ENCODE measurements at places on chromosomes 2 and 18. TPM values are rescaled to one million over a fixed set of nuclear protein-coding genes. Genes with fewer than 3 reads are reported as not detected.

Gene PTH2R
- total RNA-seq: 0.17 TPM

DNA sequence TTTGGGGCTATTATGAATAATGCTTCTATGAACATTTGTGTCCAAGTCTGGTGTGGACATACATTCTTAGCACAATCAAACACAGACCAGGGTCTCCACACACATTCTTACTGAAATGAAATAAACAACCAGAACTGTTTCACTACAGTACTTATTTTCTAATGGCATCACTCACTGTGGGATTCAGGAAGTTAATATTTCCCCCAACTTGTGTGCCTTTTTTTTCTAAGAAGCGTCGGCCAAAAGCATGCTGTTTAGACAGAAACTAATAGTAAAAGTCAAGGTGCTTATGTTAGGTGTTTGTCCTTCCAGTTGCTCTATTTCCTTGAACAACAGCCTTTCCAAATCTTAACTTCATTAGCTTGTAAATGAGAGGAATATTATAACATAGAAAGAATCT is 117.6 kb downstream of the DOCK10 start:
- no peak for DNase-seq

Gene ARHGAP28
- total RNA-seq: 1.7 TPM

Gene PJVK
- total RNA-seq: 5.8 TPM

Gene CNGA3
- total RNA-seq: 2.5 TPM

Gene KLHL29
- total RNA-seq: 22.5 TPM

Gene CFAP65
- total RNA-seq: not detected

DNA sequence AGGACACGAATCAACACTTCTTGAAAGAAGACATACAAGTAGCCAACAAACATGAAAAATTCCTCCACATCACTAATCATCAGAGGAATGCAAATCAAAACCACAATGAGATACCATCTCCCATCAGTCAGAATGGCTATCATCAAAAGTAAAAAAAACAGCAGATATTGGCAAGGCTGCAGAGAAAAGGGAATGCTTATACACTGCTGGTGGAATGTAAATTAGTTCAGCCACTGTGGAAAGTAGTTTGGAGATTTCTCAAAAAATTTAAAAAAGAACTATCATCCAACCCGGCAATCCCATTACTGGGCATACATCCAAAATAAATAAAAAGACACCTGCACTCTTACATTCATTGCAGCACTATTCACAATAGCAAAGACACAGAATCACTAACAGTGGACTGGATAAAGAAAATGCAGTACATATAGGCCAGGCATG is 78.7 kb downstream of the GRB14 start:
- DNase-seq: no peak

Gene TRPM8
- total RNA-seq: not detected

GRCh38 chr2:241910604-241911520 is 41.3 kb downstream of the RTP5 start:
- no peak for DNase-seq

GRCh38 chr2:24491542-24492420 is 727 bp downstream of the NCOA1 start:
- DNase-seq: no peak

Gene ITM2C
- total RNA-seq: 84.0 TPM

Gene FBLN7
- 1.8 TPM for total RNA-seq

DNA sequence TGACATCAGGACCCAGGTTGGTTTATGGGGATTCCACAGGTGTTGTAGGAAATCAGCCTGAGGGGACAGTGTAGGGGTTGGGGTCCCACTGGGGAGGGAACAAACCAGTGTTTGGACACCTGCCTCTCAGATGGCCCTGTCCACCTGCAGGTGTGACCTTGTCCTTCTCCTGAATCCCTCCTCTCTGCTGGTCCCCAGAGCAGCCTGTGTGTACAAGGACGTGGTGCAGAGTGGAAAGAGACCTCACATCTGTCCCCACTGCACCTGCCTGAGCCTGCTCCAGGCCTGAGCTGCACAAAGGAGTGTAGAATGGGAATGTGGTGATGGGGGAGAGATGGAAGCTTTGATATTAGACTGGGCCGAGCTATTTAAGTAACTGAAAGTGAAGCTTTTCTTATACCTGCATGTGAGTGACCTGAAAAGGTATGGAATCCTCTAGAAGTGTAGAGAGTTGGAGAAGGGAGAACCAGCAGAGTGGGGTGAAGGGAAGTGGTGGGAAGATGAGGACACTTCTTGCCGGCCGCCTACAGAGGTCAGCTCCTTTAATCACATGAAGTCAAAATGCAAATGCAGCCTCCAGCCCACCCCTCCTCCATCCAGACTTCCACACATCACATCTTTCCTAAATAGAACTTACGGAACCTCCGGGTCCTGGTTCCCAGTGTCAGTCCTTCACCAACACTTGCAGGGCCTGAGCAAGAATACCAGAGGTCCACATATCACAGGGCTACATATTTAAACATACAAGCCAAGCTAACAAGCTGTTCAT is 89.3 kb upstream of the SMAD2 start:
- DNase-seq: no peak

Gene FAM237A
- total RNA-seq: not detected

DNA sequence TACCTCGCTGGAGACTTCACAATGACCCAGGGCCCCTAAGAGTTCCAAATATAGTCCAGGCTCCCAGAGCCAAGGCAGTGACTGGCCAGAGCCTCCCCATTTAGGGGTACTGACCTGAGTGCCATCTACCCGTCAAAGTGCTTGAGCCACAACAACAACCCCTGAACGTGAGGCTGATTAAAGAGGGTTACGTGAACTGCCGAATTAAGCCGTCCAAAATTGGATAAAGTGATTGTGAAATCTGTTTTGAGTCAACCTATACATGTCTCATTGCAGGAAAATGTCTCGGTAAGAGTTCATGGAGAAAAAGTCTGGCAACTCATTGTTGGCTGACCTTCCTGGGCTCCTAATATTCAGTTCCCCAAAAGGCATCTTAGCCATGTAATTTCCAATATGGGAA is 116.3 kb downstream of the TTC32 start:
- DNase-seq: no peak

DNA sequence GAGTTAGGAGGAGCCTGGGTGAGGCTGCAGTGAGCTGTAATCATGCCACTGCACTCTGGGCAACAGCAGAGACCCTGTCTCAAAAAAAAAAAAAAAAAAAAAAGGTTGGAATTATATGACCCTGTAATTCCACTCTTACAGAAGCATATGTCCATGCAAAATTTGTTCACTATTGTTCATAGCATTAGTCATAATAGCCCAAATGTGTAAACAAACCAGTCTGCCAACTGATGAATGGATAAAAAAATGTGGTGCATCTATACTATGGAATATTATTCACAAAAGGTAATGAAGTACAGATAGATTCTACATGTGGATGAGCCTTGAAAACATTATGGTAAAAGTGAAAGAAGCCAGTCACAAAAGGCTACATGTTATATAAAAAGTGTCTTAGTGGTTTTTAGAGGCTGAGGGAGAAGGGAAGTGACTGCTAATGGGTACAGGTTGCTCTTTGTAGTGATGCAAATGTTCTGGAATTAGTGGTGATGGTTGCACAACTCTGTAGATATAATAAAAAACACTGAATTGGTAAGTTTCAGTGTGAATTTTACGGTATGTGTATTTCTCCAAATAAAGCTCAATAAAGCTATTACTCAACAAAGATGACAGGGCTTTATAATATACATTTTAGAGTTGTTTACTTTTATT is 9.4 kb downstream of the COA5 start:
- DNase-seq: no peak

DNA sequence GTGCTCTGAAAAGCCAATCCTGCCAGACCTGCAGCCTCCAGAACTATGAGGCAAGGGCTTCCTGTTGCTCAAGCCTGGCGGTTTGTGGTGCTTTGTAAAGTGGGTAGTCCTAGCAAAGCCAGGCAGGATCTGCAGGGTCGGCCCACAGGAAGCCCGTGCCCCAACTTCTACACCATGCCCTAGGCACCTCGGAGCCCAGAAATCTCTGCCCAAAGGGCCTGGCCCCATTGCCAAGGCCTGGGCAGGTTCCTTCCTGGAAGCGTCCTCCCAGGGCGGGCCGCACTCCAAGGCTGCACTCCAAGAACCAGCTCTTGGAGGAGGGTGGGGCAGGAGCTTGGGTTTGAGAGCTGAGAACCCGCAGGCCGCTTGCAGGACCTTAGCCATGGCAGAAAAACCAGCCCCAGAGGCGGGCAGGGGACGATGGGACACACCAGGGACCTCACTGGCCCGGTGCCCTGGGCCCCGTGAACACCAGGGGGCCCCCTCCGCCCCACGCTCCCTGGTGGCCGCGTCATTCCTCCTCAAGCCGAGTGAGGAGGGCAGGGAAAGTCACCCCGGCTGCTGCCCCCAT is 37.2 kb upstream of the ID2 start:
- DNase-seq: no peak

GRCh38 chr2:226981791-226982326 is 146.0 kb downstream of the RHBDD1 start:
- DNase-seq: no peak

GRCh38 chr2:40719414-40719813 is 267.5 kb upstream of the SLC8A1 start:
- no peak for DNase-seq

Gene EPB41L3
- 60.6 TPM for total RNA-seq

DNA sequence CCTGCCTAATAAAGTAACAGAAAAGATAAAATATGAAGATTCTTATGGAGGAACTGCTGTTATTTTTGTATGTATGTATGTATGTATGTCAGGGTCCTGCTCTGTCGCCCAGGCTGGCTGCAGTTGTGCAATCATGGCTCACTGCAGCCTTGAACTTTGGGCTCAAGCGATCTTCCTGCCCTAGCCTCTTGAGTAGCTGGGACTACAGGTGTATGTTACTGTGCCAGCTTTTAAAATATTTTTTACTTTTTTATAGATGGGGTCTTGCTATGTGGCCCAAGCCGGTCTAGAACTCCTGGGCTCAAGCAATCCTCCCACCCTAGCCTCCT is 26.7 kb downstream of the ANKRD29 start:
- DNase-seq: no peak

- no peak for DNase-seq
Observed at GRCh38 chr18:50674307-50674980, 114.6 kb downstream of the MAPK4 start.

DNA sequence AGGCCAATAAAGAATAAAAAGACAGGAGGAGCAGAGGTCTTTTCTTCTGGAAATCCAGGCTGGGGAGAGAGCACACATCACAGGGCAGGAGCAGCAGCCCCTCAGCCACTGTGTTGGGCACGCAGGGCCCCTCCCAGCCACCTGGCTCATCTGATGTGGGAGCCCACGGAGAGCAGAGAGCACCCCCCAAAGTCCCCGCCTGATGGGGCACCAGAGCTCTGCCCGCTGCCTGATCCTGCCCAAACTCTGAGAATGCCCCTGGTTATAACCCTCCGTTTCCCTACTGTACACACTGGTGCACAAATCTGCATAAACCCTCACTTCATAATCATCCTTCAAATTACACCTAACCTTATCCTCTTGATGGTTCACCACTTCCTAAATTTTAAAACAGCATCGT is 111.3 kb downstream of the HDAC4 start:
- DNase-seq: no peak

GRCh38 chr18:8133032-8133431 is 476.2 kb upstream of the RAB12 start:
- no peak for DNase-seq

DNA sequence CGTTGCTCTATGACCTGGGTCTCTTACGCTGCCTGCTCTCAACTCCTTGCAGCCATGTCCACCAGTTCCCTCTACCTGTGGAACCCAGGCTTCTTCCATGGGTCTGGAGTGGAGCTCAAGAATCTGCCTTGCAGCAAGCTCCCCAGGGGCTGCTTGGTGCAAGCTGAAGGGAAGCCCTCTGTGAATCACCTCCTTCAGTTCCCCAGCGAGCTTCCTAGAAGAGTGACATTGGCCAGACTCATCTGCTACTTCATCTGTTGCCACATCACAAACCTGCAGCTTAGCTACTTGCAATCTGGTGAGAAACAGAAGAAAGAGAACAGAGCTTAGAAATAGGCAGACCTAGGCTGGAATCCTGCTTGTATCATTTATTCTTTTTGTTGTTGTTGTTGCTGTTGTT is 9.8 kb upstream of the EFR3B start:
- no peak for DNase-seq

- DNase-seq: no peak
Observed at GRCh38 chr2:88136817-88137216, 9.0 kb upstream of the FABP1 start.

Gene CD302
- 38.7 TPM for total RNA-seq

Gene CD8B2
- total RNA-seq: 0.13 TPM

All from esophagus muscularis mucosa (tissue), 4 donors.